ENCODE measurements at places on chromosomes 12 and 14.

DNA sequence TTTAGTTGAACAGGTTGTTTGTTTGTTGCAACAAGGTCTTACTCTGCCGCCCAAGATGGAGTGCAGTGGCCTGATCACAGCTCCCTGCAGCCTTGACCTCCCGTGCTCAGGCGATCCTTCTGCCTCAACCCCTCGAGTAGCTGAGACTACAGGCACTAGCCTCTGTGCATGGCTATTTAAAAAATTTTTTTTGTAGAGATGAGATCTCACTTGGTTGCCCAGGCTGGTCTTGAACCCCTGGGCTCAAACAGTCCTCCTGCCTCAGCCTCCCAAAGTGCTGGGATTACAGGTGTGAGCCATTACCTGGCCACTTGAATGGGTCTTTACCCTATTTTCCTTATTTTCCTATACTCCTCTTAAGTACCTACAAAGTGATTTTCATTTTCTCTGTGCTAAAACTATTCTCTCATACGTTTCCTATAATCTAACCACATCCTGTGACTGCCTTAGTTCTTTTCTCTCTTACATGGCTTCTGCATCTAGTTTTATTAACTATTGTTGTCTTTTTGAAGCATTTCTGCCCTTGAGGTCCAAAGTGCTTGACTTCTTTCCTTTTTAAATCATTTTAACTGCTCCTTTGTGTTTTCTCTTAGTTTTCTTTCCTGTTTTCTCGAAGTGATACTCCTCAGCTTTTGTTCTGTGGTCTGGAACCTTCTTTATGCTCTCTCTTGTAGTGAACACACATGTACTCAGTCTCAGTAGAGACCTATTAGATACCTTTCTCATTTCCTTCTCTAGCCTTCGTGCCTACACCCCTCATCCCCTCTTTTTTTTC lies 14.1 kb downstream of the GPX2 start:
- DNase-seq: no peak

- no peak for DNase-seq
These were observed 7.7 kb downstream of the MVK start for GRCh38 chr12:109581334-109581691.

GRCh38 chr14:24459331-24459730 lies 16.8 kb upstream of the SDR39U1 start:
- DNase-seq: no peak

DNA sequence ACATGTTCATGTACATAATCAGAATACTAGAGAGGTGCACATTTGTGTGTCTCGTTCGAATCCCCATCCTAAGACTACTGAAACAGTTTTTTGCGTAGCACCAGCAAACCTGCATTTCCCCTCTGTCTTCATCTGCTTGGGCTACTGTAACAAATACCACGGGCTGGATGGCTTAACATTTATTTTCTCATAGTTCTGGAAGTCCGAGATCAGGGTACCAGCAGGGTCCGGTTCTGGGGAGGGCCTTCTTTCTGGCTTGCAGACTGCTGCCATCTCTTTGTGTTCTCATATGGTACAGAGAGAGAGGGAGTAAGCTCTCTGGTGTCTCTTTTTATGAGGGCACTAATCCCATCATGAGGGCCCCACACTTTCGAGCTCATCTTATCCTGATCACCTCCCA lies 30.6 kb downstream of the KLC1 start:
- DNase-seq: no peak

DNA sequence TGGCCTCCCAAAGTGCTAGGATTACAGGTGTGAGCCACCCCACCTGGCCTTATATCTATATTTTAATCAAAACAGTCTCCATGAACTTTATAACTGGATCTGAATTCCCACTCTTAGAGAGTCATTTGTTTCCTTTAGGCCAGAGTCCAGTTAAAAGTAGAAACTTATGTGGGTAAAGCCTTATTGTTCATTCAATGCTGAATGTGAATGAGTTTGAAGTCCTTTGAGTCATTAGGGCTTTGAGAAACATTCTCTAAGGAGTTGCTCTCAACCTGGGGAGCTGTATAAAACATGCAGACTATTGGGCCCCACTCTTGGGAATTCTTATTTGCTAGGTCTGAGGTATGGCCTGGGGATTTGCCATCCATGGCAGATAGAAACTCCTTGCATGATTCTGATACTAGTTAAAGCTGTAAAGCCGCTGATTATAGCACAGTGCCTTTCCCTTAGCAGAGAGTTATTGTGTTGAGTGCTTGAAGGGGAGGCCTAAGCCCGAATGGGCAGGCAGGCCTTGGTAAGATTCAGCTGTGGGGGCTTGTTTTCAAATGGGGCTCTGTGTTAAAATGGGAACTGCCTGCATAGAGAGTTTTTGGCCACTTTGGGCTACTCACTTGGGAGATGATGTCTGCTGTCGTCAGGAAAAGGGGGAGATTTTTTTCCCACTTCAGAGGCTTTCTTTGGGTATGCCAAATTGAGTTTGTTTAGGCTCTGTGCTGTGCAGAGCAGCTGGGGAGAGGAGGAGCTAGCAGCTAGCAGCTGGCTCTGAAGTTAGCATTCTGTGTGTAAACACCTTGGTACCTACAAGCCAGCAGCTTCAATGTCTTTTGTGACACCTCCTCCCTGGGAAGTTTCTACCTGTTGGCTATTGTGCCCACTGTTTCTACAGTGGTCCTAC lies 117.5 kb downstream of the DACT1 start:
- no peak for DNase-seq

DNA sequence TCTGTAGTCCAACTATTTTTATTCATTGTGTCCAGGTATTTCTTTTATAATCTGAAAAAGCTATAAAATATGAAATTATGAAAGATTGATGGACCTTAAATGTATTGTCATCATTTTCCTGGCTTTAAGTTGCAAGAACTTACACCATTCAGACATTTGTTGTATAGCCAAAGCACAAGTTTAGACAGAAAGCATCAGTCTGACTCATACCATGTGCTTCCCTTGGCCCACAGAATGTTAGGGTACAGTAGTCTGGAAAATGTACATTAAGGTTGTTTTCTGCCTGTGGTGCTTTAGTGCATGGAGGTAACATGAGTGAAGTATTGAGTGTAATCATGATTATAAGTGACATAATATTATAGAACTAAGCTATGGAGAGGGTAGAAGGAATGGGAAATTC lies 1002.5 kb downstream of the BCL11B start:
- no peak for DNase-seq

DNA sequence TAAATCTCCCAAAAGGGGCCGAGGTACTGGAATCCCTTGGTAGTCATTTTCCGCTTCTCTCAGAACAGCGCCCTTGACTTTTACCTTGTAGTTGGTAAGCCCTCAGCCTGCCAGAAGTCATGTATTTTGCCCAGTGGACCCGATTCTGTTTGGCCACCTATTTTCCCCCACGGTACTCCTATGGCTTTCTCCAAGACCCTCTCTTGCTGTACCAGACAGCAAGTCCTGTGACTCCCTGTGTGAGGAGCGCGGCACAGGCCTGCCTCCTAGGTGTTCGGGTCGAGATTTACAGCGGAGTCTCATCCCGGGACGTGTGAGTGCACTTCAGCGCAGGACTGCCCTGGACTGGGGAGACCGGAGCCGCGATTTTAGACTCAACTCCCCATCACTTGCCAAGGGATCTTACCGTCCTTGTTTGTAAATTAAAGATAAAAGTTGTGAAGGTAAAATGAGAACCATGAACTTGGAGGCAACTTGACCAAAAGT lies 1.1 kb upstream of the MBD6 start:
- no peak for DNase-seq

GRCh38 chr12:101086490-101087135 lies 123.4 kb downstream of the SLC5A8 start:
- DNase-seq: no peak

- DNase-seq: no peak
These were observed 3.3 kb upstream of the SLC4A8 start for GRCh38 chr12:51421266-51421884.

- DNase-seq: no peak
These were observed 2.5 kb downstream of the PLEKHG3 start for GRCh38 chr14:64706593-64707193.

DNA sequence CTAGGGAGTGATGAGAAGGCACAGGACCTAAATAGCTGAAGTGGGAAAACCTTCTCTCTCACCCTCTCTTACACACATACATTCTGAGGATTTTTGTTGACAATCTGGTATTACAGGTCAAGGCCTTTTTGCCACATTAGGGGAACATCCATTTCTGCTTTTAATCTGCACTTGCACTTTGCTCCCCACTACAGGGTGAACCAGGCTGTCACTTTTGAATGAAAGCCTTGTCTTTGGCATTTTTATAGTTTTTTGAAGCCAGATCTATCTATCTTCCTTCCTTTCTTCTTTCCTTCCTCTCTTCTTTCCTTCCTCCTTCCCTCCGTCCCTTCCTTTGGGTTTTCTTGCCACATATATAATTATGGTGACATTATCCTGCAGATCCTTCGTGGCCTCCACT lies 165.9 kb upstream of the OTX2 start:
- DNase-seq: no peak

Measured in cortex of kidney (tissue), 1 donor.